Retinal pigment epithelial cell (primary cell): ENCODE measurements at places on chromosomes 1 and 21.

- DNase-seq, result no peak
Observed at GRCh38 chr1:103948526-103948925, 198.8 kb downstream of the AMY1C start.

- no peak for DNase-seq
Observed at GRCh38 chr1:67551375-67551774, 121.2 kb upstream of the SERBP1 start.

DNA sequence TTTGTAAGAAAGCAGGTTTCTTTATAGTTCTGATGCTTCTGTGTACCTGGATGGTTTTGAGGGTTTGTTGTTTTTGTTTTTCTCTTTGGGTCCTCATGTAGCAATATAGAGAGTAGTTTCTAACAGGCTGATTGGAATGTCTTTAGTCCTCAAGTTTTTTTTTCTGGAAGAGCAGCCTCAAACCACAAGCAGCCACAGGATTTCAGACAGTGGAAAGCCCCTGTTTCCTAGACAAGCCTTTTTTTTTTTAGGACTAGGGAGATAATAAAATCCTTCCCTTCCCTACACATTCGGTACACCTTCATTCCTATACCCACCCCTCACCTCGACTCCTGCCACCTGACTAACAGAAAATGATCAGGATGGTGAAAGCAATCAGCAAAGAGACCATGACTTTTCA lies 47.6 kb downstream of the ACP6 start:
- no peak for DNase-seq

- no peak for DNase-seq
Observed at GRCh38 chr1:152460529-152460899, 46.5 kb upstream of the CRNN start.

- DNase-seq, result no peak
Observed at GRCh38 chr1:46804027-46804889, 5.4 kb downstream of the CYP4B1 start.

DNA sequence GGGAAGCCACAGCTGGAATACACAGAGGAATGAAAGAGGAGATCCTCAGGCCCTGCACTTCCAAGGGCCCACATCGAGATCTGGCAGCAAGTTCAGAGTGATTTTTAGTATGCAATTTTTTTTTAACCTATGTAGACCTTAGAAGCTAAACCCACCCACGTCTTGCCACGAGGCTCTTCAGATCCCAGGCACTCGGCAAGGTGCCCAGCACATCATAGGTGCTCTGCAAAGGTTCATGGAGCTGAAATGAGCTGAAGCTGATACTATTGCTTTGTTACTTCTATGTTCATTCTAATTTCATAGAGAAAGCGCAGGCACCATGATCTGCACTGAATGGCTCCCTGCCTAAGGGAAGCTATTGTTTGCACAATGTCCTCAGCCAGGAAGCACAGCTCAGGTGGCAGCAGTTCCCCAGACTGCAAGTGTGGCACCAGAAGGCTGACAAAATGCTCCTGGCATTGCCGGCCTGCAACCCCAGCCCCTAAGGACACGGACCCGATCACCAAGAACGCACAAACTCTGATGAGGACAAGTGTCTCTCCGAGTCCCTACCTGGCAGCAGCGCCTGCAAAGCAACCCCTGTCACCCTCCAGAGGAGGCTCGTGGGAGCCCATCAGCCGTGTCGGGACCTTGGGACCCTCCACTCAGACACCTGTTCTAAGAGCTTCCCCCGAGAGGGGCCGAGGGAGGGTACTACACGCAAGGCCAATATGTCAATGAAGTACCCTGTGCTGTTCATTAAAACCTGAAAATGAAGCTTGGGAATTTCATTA lies 264.2 kb downstream of the NPHP4 start:
- no peak for DNase-seq

DNA sequence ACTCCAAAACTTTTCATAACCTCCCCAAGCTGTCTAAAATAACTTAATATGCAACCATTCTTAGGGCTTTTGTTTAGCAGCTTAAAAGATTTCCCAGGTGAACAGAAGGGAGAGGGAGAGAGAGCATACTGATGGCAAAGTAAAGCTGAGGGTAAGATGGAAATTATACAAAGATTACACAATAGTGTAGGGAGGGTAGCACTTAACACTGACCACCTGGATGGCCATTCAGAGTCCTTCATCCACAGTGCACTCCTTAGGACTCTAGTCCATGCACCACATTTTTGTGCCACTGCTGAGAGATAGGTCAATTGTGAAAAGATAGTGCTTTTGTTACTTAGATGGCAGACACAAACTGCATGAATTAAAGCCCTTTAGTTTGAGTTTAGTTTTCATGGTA lies 574.6 kb downstream of the LMO4 start:
- no peak for DNase-seq

DNA sequence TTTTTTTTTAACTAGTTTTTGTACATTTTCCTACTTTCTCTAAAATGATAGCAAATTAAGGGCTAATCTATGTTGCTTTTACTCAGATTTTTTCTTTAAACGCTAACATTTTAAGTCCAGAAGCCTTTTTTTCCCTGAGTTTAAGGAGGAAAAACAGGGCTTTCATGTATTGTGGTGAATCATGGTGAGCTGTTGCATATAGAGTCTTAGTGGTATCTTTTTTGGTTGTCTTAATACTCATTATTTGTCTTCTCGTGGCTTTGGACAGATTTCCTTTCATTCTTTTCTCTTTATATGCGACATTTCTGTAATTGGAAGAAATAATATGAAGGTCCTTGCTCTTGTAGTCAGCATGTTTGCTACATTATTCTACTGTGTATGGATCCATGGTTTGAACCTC lies 1015.6 kb downstream of the PLA2G4A start:
- no peak for DNase-seq

- DNase-seq, result no peak
Observed at GRCh38 chr1:43526002-43526401, 4.7 kb upstream of the PTPRF start.
